ENCODE measurements at places on chromosomes 4 and X.

DNA sequence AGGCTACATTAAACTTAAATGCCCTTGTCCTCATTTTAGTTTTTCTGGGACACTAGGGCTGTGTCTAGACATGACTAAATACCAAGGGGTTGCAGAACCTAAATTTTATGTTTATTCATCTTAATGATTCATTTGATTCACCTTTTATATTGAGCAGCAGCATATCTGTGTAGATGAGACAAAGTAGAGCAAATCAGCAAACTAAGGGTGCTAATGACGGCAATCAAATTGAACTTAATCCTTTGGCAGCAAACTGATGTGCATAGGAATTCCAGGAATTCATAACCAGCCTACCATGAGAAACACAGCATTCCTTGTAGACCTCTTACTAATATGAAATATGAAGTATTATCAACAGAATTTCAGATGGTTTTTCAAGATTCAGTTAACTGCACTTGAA, 25.1 kb downstream of the EPHA5 start:
- DNase-seq = no peak

GRCh38 chr4:147163311-147163710, 217.6 kb upstream of the TTC29 start:
- DNase-seq = no peak

DNA sequence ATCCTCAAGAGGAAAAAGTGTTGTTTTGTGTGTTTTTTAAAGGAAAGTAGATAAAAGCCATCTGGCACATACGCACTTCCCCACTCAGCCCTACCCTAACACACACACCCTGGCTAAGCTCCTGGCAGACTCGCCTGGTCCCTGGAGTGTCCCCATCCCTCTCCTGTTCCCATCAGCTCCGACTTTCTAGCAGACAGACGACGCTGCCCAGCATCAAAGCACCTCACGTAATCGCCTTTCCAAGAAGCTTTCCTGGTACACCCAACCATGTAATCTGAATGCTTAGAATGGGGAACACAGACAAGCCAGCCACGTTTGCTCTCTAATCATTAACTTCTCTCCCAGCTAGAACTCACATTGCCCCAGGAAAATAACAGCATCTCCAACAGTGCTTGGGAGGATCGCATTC, 116.2 kb downstream of the AFAP1 start:
- no peak for DNase-seq

GRCh38 chrX:37883196-37883595, 35.8 kb upstream of the DYNLT3 start:
- DNase-seq = no peak

DNA sequence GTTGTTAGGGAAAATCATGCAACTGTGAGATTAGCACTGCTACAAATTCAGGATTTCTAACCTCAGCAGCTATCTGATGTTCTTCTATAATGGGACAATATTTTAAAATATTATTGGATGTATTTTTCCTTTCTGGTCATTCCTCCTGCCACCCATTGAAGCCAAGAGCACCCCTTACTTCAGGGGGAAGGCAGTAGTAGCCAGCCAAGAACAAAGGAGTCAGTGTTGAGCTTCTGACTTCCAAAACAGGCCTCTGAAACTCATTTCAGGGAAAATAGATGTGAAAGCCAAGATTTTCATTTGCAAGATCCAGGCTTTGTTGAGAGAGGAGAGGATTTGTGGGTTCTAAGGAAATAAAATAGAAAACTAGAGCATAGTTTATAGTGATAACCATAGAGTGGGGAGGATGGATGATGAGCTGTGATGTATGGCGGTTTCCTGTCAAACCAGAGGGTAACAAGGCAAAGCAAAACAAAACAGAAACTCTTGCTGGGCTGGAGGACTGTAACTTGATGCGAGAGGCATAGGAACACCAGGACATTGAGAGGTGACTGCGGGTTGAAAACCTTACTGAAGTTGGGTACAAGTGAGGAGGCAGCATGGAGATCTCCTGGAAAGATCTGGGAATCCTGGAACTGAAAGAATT, 173.7 kb upstream of the LEF1 start:
- peak; percentile 37 for DNase-seq

- DNase-seq = no peak
Observed at GRCh38 chr4:169582203-169582602, 30.2 kb downstream of the NEK1 start.

- DNase-seq = no peak
Observed at GRCh38 chr4:28565396-28565795, 1704.8 kb downstream of the STIM2 start.

- DNase-seq = peak; percentile 80
Observed at GRCh38 chrX:65706041-65706828, 38.8 kb downstream of the MSN start.

GRCh38 chr4:11039634-11040131, 355.1 kb upstream of the CLNK start:
- no peak for DNase-seq

GRCh38 chrX:106611317-106611678, 480 bp upstream of the RADX start:
- no peak for DNase-seq

- no peak for DNase-seq
Observed at GRCh38 chr4:67122029-67122428, 423.3 kb downstream of the CENPC start.

DNA sequence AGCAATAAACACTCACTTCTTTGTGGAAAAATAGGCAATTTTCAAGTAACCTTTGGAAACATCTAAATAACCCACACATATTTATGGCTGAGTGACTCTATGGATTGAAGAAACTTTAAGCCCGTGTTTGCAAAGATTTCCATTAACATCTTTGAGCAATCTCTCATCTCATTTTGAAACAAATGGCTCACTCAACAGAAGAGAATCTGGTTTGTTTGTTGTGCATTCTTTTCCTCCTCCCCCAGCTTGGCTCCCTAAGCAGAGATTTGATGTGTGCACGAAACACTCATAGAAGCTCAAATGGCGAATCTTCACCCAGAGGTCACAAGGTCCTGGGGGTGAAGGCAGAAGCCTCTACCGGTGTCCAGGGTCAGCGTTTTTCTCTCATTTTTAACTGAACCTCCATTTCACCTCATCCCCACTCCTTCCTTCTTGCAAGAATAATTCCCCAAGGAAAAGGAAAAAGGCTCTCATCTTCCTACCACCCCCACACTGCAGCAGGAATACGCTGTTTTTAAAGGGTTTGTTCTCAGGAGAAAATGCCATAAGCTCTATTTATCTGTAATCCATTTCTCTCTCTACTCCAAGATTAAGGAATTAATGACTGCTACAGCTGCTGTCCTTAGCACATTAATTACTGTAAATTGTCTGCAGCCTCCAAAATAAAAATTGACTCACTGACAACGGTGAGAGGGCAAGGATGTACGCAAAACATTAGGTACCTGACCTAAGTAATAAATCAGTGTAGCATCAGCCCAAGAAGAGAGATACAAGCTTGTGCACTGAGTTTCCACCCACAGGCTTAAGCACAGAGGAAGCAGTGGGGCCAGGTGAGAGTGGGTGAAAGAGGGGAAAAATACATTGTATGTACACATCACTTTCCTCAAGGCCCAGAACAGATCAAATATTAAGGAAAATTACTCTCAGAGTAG, 307.6 kb upstream of the NOCT start:
- no peak for DNase-seq

Measured in activated CD4-positive, alpha-beta memory T cell treated with anti-CD3 and anti-CD28 coated beads for 36 hours (primary cell).